CD4-positive, alpha-beta T cell treated with Interleukin-17A for 1 hour (primary cell): ENCODE measurements at places on chromosomes 11 and 22.
A peak's percentile ranks its signal among the peaks of the same experiment; 100 is the strongest.

GRCh38 chr11:86064220-86064803 is 4.6 kb downstream of the PICALM start:
- DNase-seq: no peak

DNA sequence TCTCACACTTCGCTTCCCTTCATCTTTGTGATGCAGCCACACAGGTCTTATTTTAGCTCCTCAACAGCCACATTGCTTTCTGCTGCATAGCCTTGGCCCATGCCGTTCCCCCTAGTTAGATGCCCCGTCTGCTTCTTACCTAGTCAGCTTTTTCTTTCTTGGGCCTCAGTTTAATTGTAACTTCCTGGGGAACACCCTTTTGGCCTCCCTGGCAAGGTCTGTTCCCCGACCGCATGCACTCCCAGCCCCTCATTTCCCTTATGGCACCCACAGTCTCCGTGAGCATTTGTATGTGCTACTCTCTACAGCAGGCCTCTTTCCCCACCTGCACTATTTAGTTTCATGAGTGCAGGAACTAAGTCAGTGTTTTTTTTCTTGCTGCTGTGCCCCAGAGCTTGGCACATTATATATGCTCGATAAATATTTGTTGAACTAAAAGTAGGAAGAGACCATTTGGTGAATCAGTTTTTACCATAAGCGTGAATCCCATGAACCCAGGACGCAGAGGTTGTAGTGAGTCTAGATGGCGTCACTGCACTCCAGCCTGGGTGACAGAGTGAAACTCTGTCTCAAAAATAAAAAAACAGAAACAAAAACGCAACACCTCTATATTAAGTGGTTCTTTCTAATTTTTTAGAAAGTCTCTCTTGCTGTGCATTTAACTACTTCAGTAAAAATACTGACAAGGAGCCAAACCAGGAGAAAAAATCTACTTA is 38.5 kb downstream of the TNRC6B start:
- peak; percentile 54 for DNase-seq

DNA sequence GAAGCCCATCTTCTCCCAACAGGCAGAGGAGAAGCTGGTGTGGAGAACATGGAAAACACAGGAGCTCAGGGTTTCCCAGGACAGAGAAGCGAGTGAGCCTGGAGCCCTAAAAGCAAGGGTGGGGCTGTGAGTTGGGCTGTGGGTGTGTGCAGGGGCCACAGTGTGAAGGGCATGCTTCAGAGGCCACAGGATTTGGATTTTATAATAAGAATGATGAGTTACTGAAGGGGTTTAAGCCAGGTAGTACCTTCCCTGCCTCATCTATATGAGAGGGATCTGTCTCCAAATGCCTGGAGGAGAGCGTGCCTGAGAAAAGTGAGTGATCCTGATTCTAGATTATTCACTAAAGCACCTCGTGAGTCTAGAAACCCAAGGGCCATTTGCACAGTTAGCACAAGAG is 106.8 kb downstream of the VPREB1 start:
- DNase-seq: no peak

DNA sequence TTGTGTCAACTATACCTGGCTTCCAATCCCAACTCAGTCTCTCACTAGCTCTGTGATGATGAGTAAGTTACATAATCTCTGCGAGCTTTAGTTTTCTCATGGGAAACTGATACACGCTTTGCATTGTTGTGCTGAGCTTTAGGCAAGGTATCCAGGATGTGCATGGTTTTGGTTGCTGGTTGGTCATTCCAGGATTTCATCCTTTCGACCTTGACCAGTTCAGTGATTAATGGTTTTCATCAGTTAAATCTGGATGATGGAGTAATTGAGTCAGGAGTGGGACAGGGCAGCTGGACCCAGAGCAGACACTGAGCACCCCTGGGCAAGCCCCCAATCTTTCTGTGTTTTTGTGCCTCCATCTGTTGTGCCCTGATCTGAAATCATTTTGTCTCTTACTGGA is 417.3 kb upstream of the CADM1 start:
- no peak for DNase-seq

GRCh38 chr11:121586750-121587149 is 134.0 kb upstream of the SORL1-AS1 start:
- no peak for DNase-seq

GRCh38 chr11:12410006-12410728 is 32.8 kb downstream of the PARVA start:
- DNase-seq: no peak

DNA sequence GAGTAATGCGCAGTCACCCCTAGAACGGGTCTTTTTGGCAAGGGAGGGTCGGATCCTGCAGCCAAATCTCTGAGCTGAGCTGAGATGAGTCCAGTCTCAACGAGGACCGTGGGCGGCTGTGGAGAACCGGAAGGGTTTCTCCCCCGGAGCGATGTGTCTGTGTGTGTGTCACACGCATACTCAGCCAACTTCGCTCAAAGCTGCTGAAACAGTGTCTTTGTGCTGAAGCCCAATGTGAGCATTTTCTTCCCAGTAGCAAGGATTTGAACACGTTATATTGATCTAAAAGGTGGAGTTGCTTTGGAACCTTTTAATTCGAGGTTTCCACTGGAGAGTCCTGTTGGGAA is 1.4 kb upstream of the CELSR1 start:
- no peak for DNase-seq

- DNase-seq: no peak
These were observed 71.8 kb downstream of the TENM4 start for GRCh38 chr11:79369055-79369454.

DNA sequence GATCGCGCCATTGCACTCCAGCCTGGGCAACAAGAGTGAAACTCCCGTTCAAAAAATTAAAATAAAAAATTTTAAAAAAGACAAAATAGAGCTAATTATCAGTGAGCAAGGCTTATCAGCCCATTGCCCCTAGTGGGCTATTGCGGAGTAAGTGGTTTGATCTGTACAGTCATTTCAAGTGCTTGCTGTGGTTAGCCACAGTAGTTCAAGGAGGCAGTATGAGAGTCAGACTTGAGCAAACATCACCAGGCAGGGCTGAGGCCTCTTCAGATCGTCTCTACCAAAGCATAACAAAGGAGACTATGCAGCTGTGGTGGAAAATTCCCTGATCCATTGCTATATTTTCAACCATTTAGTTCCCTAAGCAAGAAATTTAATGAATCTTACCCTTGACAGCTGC is 4.3 kb upstream of the SBF2 start:
- DNase-seq: peak; percentile 69

DNA sequence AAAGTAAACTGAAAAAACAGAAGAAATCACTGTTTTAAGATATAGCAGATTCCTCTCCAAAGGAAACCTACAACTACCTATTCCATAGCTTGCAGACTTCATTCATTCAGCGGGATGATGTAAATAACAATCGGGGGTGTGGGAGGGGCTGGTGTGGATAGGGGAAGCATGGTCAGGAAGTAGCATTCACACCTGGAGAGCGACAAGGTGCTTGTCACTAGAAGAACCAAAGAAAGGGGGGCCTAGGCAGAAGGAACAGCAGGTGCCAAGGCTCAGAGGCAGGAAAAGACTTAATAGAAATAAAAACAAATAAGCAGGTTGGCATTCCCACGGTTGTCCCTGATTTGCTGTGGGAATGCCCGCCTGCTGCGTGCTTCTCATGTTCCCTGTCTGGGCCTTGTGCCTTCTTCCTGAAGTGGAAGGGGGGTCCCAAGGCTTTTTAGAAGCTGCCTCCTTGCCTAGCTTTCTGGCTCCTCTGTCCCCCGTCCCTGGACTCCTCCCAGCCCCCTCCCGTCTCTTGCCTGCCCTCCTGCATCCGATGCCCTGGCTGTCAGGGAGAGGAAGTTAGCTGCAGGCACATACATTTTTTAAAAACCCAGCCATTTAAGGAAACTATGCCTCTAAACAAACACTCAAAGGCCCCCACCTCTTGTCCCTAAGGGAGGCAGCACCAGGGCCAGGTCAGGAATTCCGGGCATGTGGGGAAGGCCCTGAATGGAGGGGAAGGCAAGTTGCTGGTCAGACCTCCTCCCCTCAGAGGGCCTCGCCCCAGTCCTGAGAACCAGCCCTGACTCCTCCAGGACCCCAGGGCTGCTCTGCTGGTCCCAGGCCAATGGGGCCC is 54.7 kb upstream of the PRDM11 start:
- DNase-seq: no peak

DNA sequence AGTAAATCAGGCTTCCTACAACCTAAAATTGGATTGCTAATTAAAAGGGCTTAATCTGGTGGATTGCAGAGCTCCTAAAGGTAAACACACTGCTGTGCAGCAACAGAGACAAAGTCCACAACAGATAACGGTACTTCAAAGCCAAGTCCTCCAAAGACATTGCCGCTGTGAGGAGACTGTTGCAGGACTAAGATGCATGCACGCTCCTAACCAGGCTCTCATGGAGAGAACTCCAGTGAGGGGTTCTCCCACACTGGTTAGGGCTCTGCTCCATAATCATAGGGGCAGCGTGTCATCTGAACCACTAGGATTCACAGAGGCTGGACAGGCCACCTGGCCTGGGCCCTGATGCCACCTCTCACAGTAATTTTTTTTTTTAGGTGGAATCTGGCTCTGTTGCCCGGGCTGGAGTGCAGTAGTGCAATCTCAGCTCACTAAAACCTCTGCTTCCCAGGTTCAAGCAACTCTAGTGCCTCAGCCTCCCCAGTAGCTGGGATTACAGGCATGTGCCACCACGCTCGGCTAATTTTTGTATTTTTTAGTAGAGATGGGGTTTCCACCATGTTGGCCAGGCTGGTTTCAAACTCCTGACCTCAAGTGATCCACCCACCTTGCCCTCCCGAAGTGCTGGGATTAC is 56.9 kb upstream of the ARFGAP3 start:
- no peak for DNase-seq

GRCh38 chr11:32829680-32830412 is at the start of gene PRRG4:
Gene PRRG4, plus strand, starts transcription at chr11:32829927. Its CDS starts 603 bp downstream, at chr11:32830530.
- peak; percentile 17 for DNase-seq

- DNase-seq: no peak
These were observed 128.7 kb downstream of the MPPED1 start for GRCh38 chr22:43540529-43540923.

DNA sequence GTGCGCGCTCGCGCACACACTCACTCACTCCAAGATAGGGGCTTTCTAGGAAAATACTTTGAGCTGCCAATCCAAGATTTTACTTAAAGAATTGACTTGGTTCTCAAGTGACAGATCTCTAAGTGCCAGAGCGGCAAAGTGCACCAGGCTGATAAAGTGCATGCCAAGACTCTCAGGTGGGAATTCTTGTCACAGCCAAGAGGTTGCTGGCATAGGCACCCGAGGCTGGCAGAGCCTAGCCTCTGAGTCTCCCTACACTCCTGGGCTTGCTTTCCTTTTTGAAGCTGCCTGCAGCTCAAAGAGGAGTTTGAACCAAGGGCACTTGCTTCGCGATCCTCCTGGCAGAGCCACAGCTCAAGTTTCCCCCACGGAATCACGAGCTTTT is 2.5 kb upstream of the ADM start:
- DNase-seq: no peak

DNA sequence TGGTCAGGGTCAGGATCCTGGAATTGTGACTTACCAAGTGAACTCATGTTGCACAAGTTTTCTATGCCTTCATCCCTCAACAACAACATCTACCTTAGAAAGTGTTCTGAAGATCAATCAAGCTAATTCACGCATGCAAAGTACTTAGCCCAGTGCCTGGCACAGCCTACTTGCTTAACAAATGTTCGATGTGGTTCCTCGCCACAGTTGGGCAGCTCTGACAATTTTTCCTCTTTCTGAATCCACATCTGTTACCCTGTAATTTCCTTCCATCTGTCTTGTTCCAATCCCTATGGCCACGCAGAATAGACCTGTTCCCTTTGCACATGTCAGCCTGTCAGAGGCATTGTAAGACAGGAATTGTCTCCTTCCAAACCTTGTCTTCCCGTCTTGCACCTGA is 1415.2 kb downstream of the TBC1D22A start:
- DNase-seq: no peak

- DNase-seq: peak; percentile 16
These were observed 24.4 kb upstream of the HSPA8 start for GRCh38 chr11:123086305-123086704.

GRCh38 chr22:49550141-49550430 is 277.6 kb downstream of the BRD1 start:
- no peak for DNase-seq

DNA sequence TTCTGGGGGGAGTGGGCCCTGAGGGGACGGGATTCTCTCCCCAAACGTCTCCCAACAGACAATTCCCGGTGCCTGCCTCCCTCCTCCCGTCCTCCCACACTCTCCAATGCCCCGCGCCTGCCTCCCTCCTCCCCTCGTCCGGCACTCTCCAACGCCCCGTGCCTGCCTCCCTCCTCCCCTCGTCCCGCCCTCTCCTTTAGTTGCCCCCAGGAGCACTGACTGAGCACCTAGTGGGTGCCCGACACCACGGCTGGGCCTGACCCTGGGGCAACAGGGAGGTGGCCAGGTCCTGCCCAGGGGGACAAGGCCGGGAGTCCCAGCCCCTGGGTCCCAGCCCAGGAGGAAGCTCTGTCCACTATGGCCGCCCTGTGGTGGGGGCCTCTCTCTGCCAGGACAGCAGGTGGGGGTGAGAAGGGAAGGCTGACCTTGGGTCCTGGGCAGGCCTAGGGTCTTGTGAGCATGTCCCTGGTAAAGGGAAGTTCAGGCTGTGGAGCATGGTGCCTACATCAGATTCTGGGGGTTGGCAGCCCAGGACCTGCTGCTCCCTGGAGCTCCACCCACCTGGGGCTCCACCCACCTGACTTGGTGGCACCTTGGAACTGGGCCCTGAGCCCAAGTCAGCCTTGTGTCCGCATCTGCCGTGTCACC is 942.3 kb downstream of the BRD1 start:
- DNase-seq: no peak

- DNase-seq: no peak
These were observed 32.5 kb upstream of the SLC35C1 start for GRCh38 chr11:45772449-45772774.

DNA sequence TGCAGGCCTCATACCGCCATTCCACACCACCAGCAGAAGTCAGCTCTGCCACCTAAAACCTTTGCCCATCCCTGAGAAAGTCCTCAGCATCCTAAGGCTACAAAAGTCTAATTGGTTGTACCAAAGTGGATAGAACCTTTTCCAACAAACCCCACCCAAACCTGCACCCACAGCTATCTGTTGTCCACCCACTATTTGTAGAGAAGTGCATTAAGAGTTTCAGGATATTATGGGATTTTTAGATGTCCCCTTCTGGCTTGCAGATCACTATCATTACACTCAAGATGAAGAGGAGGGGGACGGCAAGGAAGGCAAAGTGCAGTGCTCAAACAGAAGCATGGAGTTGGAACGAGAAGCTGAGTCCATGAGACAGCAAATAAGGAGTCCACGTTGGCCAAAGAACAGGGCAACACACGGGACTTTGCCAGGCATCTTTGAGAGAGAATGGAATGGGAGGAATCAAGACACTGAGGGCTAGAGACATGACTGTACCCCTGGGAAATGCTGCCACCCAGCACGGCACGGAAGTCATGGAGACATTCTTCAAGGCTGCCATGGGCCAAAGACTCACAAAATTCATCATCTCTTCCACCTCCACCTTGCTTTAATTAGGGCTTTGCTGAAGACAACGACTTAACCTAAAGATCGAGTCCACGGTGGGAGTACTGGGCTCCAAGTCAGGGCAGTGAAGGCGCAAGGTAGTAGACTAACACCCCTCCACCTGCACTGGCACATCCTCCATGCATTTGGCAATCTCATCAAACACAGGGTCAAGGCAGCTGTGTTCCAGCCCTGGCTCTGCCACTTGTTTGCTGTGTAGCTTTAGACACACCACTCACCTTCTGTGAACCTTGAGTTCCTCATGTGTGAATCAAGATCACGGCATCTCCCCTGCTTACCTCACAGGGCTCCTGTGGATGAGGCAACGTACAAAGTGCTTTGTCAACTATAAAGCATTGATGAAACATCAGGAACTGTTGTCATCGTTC is 112.9 kb upstream of the TMEM45B start:
- no peak for DNase-seq
